ENCODE measurements at places on chromosomes 5 and 9.

GRCh38 chr9:104177003-104177611, 83.0 kb downstream of the SMC2 start:
- no peak for DNase-seq

- no peak for DNase-seq
Observed at GRCh38 chr5:66830636-66831035, 234.4 kb downstream of the MAST4 start.

- DNase-seq, result peak; percentile 98
Observed at GRCh38 chr5:58544195-58544594, 38.7 kb upstream of the RAB3C start.

DNA sequence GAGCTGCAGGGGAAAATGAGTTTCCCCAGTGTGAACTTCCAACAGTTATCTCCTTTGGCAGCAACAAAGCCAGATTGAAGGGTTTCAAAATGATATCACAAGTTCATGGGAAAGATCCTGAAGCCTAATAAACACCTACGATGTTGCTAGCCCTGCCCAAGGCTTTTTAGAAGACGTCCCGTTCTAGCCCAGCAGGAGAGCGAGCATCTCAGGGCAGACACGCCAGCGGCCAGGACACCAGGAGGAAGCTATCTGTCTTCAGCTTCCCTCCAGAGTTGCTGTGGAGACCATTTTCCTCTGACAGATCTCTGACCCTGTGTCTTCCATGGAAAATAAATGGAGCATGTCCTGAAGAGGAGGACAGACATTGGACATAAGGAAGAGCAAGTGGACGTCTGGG, 98.4 kb downstream of the FBXO38 start:
- DNase-seq, result no peak

DNA sequence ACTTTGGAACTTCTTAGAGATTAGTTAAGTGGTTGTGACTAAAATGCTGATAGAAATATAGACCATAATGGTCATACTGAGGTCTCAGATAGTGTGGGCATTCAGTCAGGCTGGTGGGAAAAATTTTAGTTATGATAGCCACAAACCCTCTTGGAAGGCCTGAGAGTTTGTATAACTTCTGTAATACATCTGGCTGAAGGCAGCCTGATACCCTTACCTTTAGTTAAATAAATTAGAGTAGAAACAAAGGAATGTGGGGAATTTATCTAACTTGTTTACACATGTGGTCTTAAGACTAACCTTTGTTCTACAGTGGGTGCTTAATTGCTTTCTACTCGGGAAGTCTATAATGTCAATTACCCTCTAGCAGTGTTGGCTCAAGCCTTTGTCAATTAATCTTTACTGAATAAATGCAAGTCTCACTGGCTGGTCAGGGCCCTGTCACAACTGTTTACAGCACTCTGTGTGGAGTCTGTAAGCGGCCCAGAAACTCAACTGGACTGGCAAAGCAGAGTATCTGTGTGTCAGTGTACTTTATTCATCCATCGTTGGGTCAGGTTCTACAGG, 184.0 kb downstream of the FBXO4 start:
- no peak for DNase-seq

- peak; percentile 25 for DNase-seq
Observed at GRCh38 chr9:126872516-126872915, 12.1 kb downstream of the ZBTB34 start.

- no peak for DNase-seq
Observed at GRCh38 chr5:142926549-142926948, 156.4 kb downstream of the ARHGAP26 start.

DNA sequence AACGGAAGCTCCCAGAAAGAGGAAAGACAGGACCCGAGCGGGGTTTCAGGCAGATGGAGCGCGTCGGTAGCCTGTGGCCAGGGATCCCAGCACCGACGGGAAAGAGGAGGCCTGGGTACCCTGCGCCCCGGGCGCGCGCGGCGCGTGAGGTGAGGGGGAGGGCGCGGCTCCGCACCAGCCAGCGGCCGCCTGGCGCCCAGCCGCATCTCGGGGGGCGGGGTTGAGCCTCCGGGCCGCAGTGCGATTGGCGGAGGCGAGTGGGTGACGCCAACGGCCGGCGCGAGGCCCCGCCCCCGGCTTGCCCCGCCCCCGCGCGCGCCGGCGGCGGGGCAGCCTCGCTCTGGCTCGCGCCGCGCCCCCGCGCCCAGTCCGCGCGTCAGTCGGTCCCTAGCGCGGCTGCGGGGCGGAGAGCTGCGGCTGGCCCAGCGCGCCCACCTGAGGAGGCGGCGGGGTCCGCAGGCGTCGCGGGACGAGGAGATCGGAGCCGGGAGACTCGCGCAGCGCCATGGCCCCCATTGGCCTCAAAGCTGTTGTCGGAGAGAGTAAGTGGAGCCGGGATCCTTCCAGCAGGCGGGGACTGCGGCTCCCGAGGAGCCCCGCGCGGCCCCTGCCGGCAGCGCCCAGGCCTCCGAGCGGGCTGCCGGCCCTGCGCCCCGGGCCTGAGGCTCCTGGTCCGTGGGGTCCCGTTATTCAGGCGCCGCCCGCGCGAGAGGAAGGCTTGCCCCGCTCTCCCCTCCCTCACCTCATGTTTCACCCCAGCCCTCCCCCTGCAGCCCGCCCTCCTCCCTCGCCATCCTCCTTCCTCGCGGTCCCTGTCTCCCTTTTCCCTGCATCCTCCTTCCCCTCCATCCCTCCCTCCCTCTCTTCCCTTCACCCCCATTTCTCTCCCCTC, at the start of gene STXBP1:
STXBP1 (plus strand) TSS at position 379 of the 892 bp plus-strand sequence; CDS start at position 506, 127 bp downstream.
- DNase-seq, result peak; percentile 62

- peak; percentile 51 for DNase-seq
Observed at GRCh38 chr5:159905496-159905895, 10.8 kb upstream of the ADRA1B start.

DNA sequence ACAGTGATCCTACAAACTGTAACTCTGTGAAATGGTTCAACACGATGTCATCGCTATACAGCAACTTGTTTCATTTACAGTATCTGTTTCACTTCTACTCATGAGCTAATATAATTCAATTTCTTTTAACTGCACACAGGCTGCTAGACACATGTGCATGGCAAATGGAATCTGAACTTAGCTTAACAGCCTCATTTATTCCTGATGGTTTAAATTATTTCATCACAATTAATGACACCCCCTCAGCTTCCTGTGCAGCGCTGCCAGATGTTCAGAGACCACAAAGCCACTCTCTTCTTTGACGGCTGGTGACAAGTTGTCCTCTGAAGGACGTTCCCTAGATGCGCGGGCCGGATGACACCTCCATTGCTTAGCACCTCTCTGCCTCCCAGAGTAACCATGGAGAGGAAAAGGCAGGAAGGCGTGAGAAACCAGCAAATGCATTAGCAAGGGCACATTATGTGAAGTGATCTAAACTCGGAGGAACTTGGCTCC, 191.1 kb downstream of the BNC2 start:
- DNase-seq, result no peak

DNA sequence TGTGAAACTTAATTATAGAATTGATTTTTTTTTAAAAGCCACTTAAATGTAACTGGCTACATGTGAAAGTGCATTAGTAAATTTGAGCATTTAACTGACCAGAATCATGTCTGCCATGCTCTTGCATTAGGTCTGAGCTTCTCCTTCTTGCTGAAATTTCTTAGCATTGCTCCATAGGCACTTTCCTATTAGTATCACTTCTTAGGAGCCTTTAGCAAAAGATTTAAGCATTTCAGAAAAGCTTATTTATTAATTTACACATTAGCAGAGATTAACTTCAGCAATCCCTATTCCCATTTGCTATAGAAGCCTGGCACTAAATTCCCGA, 211.0 kb downstream of the SNX18 start:
- DNase-seq, result no peak

- DNase-seq, result no peak
Observed at GRCh38 chr5:159190170-159190569, 19.2 kb downstream of the RNF145 start.

DNA sequence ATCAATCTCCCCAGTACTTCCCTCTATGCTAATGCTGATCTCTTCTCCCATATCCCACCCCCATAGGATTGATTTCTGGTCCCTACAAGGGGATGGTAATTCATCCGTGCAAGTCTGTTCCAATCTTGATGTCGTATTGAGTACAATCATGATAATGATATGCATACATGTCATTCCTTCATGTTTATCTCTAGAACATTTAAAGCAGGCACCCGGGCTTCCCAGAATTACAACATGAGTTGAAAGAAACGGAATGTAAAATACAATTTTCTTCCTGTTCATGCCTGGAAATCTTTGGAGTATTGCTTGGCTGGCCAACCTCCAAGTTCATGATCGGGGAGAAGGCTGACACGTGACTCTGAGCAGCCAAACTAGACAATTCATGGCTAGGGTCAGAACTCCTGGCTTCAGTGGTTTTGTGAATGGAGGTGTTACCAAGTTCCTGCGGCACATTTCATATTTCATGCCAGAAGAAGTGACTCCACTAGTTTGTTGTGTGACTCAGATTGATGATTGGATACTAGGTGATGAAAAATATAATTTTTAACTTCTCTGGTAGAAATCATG, 66.6 kb downstream of the C9orf152 start:
- no peak for DNase-seq

- no peak for DNase-seq
Observed at GRCh38 chr9:29945012-29945411, 2371.7 kb upstream of the C9orf72 start.

DNA sequence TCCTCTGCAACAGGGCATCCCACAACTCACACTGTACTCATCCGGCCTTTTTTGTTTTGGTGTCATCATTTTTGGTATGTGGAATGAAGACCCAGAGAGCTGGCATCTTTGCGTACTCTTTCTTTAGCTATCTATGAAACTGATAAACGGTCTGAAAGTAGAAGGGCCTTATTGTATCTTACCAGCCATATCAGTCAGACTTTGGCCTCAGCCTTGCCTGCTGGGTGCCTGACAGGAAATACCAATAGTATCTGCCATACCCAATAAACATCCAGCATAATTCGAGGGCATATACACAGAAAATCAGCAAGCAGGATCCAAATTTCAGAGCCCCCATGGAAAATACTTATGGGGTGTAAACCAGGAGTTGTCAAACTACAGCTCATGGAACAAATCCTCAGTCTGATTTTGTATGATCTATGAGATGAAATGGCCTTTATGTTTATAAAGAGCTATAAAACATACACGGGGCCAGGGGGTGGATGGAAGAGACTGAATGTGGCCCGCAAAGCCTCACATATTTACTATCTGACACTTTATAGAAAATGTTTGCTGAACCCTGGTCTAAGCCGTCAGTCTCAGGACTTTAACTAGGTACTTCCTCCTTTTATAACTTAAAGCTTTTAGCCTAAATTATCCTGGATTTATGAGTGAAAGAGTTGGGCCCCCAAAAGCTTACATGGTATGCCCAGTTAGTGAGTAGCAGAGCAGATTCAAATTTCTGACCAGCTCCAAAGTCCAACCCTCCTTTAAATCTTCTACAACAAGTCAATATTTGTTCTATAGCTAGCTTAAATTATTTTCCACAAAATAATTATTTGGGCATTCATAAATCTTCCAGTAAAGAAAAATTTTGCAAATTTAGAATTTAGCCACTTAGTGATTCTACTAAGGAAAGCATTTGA, 308.0 kb upstream of the PUM3 start:
- no peak for DNase-seq

GRCh38 chr9:136399176-136400037, 563 bp downstream of the SNAPC4 start:
- DNase-seq, result no peak

DNA sequence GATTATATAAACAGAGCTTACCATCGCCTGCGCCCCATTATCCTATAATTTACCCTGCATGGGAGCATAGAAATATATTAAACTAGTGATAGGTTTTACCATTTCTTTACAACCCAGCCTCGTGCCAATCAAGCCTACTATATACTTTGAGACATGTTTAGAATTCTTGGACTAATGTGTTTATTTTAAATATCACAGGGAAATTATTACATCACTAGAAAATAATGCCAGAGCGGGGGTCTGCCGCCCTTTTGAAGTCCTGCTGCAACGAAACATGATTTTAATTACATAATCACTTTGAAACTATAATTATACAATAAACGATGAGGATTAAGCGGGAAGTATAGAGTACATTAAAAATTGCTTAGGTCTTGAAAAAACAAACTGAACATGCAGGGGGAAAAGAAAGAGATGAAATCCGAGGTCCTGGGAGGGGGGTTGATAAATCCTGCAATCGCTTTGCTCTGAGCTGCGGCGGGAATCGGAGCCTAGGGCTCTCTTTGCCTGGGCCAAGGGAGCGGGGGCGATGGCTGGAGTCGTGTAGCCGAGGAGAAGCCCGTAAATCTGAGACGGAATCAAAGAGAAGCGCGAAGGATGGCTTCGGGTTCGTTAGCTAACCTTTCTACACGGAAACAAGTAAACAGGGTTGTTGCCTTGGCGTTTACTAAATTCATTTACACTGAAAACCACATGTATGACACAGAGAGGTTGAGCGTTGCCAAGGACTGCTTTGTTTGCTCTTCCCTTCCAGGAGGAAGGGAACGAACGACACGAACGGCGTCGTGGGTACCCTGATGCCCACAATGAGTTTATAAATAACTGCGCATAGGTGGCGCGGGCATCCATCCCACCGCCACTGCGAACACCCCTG, 127.6 kb downstream of the TMEM174 start:
- no peak for DNase-seq

DNA sequence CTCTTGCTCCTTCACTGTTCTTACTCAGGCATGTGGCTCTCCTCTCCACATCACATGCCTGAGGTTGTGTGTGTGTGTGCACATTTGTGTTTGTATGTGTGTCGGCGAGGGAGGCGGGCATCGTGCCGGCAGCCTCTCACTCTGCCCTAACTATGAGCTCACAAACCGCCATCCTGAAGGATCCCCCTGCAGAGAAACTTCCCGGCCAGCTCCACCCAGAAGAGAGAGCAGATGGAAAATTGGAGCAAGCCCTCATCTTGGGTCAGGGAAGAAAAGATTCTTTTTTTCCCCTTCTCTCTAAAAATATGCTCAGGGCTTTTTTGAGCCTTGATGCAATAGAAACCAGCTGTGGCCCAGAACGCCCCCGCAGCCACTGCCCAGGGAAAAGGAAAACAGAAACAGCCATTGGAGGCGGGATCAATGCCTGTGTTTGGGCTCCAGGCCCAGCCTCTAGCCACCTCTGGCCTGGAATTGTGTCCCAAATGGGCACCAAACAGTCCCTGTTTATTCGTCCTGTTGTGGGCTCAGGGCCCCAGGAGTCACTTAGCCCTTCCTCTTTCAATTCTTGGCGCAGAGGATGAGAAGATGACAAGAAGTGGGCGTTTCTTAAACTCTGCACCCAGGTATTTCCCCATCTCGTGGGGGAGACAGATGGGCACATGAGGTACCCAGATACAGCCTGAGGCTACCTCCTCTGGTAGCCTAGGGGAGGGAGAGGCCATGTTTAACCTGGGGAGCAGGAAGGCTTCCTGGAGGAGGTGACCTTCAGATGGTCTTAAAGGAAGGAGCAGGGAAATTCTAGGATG, 151.5 kb downstream of the RGS3 start:
- peak; percentile 28 for DNase-seq

DNA sequence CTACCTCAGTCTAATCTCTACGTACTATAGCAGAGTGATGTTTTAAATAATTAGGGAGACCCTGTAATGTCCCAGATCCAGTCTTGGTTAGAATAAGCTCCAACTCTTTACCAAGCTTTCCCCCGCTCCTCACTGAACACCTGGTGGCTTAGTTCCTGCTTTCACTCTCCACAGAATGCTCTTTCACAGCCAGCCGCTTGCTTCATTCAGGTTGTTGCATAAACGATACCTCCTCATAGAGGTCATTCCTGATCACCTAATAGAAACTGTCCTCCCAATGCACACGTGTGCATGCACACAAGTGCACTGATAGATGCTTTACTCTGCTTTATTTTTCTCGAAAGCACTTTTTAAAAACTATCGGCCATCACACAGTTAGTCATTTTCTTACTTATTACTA, 298.1 kb downstream of the TRPM3 start:
- DNase-seq, result no peak

- DNase-seq, result no peak
Observed at GRCh38 chr5:169549453-169550100, 34.0 kb upstream of the SPDL1 start.
